Stimulated activated CD4-positive, alpha-beta T cell treated with anti-CD3 and anti-CD28 coated beads, Interleukin-2, amount 100 ng/mL, for 48 hours (primary cell): ENCODE measurements at places on chromosomes 12 and 14.
A peak's percentile ranks its signal among the peaks of the same experiment; 100 is the strongest.

DNA sequence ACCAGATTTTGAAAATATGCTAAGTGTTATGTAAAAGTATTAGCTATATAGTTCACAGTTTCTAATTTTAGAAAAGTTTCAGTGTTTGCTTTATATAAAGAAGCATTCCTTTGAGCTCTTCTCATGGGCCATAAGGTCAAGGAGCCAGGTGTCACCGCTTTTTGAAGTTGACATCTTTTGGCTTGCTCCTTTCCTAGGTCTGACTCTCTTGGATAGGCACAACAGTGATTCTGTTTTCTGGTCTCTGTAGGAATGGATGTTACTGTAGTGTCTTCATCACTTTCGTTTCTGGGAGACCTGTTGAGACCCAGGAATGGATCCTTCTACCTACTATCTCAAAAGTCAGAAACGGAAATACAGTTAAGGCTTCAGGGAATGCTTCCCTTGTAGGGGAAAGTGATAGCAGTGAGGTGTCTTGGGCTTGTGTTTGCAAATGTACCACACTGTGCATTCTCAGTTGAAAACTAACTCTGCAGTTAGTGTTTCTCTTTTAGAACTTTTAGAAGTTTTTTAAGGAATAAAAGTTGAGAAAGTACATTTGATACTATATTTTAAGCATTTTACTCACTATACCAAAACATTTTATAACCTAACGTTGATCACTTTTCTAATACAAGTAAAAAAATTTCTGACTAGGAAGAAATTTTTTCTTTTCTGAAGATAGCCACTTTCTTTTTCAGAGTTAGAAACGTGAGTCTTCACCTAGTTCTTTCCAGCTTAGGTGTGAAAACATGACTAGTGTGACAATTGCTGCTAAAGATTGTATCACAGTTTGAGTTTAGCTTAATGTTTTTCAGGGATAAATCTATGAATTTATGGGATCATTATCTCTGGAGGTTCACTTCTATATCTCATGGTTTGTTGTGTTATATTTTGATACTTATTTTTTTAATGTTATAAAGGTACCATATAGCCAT is 20.8 kb downstream of the VRK1 start:
- no peak for DNase-seq

DNA sequence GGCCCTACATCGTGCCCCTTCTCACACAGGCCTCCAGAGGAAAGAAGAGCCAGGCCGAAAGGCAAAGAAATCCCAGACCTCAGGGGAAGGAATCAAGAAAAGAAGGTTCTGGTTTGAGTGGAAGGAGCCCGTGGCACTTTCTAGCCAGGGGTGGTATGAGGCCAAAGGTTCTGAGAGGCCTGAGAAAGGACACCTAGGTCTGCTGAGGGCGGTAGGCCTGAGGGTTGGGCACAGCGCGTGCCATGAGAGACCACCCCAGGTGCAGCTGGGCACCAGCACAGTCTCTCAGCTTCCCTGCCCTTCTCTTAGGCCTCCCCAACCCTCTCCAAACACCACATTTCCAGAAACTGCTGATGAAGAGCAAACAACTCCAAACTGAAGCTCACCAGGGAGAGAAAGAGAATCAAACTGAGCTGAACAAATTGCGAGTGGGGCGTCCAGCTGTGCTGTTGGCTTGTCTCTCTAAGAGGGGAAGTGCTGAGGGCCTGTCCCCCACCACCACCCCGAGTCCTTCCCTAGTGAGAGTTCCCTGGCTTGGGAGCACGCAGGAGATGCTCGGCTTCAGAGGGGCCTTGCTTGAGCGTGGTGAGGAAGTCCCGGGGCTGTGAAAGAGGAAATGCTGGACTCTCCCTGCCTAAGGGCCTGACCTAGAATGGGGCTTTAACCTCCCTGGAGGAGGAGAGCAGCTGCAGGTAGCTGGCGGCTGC is 184.8 kb downstream of the ZFP36L1 start:
- no peak for DNase-seq

DNA sequence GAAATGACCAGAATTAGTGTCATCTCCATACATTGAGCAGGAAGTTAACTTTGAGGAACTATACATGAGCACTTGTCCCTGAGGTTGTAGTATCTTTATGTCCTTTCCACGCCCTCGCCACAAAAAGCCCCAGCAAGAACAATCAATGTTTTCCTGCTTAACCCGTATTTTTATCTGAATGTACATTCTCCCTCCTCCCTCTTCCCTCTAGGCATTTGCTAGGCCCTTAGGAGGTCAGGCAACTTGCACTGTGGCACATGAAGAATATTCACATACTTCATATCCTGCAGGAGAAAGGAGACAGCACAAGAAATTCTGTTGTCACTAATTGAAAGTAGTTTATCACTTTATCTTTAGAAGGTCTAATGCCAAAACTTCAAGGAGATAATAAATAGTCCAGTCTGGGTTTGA is 18.1 kb upstream of the DUSP6 start:
- no peak for DNase-seq

- peak; percentile 10 for DNase-seq
These were observed 449.9 kb downstream of the DPF3 start for GRCh38 chr14:72443991-72444441.

DNA sequence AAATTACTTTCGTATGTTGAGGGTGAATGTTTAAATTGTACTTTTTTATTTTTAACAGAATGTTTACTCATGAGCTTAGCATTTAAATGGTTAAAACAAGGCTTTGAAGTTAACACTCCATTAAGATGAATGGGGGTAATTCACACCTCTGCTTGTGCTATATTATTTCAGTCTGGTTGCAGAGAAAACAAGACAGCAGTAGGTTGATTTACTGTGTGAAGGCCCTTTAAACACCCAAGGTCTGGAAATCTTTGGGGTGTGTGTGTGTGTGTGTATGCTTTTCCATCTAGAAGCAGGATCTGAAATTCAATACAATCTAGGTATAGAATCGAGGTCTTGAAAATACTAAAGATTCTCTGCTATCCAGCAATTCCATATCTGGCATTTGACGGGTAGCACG is 83.8 kb downstream of the SLC38A6 start:
- DNase-seq = no peak

DNA sequence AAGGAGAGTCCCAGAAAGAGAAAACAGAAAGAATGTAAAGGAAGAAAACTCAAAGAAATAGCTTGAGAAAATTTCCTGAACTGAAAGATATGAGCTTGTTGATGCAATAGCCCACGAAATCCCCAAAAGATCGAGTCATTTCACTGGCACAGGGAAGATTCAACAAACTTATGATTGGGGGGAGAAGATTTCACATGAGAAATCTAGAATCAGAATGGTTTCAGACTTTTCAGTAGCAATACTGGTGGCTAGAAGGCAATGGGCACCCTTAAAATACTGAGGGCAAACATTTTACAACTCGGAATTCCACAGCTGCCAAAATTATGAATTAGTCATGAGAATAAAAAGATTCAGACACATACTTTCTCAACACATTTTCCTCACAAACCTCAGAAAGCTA is 8.9 kb upstream of the KRT7 start:
- DNase-seq = no peak

DNA sequence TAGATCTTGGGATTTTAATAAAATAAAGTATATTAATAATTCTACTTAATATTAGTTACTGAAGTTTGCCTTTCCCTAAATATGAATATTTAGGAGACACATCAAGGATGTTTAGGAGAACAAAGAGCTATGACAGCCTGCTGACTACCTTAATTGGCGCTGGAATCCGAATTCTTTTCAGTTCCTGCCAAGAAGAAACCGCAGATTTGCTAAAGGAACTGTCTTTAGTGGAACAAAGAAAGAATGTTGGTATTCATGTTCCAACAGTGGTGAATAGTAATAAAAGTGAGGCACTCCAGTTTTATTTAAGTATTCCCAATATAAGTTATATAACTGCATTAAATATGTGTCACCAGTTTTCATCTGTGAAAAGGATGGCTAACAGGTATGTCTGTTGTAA is 54.5 kb downstream of the MIS18BP1 start:
- DNase-seq = no peak

GRCh38 chr12:46531059-46531785 is 158.6 kb upstream of the SLC38A2 start:
- DNase-seq = no peak

GRCh38 chr12:5260591-5261086 is 171.3 kb upstream of the NTF3 start:
- no peak for DNase-seq

- DNase-seq = no peak
These were observed 4.5 kb downstream of the E2F7 start for GRCh38 chr12:77060883-77061240.

DNA sequence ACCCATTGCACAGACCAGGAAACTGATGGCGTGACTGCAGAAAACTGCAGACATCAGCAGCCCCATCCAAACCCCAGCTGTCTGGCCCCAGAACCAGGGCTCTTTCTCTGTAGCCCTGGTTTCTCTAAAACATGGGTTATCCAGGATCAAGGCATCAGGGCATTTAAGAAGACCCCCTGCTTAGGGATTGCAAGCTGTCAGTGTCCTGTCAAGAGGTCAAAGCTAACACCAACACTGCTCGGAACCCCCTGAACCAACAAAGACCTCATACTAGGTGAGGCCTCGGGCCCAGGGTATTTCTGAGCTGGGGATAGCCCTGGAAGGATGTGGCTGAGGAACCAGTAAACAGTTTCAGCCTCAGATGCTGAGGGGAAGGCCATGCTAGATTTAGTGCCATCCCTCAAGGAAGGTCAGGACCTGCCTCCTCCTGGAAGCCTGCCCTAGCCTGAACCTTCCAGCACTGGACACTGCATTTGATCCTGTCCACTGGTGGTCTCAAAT is 39.2 kb downstream of the BCL11B start:
- no peak for DNase-seq

GRCh38 chr12:79678306-79678705 is 12.5 kb downstream of the PAWR start:
- no peak for DNase-seq

DNA sequence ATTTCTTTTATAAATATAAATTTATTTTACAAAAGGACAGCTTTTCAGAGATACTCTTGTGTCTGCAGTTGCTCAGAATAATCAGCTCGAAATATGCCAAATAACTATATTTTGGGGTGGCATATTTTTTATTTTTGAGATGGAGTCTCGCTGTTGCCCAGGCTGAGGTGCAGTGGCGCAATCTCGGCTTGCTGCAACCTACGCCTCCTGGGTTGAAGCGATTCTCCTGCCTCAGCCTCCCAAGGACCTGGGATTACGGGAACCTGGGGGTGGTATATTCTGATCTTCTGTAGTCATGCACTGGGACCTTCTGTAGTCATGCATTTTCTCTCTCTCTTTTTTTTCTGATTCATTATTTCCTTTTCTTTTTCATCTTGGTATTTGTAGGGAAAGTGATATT is 135.0 kb upstream of the AMIGO2 start:
- no peak for DNase-seq

GRCh38 chr14:36751106-36751505 is 89.4 kb downstream of the PAX9 start:
- no peak for DNase-seq

GRCh38 chr14:54300881-54301280 is 95.9 kb upstream of the CDKN3 start:
- DNase-seq = no peak

- no peak for DNase-seq
These were observed 29.3 kb upstream of the EMP1 start for GRCh38 chr12:13167226-13167625.

DNA sequence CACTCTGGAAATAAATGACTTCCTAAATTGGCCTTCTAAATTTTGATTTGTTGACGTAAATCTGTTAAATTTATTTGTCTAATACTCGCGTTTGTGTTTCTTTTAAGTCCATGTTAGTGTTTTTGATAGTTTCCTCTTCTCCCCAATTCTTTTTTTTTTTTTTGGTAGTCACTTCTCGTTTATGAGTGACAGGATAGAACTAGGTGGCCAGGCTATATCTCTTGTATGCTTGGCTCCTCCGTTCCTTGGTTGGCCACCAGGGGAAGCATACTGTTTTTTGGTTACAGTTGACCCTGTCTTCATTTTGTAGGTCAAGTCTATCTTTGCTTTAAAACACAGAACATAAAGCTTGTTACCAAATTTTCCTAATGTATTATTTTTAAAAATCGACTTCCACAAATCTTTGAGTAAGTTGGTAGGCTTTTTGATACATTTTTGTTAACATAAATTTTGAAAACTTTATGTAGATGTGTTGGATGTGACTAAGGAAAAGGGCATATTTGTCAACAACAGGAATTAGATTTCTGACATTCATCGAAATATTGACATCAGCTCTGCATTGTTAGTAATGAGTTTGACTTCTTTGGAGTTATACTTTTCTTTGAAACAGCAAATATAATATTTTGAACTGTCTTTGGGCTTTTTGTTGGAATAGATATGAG is 2.2 kb downstream of the RCOR1 start:
- peak; percentile 57 for DNase-seq

DNA sequence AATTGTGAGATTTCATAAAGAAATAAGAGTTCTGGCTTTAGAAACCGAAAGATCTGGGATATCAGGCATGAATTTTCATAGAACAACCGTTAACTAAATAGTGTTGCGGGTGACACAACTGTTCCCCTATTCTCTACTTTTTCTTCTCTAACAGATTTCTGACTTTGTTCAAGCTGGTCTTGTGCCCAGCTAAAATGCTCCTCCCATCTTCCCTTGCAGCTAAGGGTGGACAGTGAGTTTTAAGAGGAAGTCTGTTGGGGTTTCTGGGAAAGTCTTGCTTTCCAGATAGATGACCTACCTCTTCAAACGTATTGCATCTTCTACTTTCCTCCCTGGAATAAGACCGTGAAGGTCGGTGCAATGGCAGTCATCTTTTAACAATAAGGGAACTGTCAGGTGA is 18.7 kb downstream of the CCDC63 start:
- no peak for DNase-seq

DNA sequence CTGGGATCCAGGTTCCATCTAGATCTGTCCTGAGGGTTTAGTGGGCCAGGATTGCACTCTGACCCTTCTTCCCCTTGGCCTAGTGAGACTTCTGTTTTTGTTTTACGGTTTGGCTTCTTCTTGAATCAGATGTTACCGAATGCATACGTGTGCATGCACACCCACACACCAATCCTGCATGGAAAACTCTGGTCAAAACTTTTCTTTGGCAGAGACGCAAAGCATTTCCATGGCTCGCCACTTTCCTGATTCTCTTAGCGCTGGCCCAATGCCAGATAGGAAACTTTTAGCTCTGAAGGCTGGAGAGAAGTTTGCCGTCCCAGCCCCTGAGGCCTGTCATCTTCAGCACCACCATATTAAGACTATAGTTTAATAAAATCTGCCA is 67.4 kb upstream of the ACTN1 start:
- DNase-seq = no peak

DNA sequence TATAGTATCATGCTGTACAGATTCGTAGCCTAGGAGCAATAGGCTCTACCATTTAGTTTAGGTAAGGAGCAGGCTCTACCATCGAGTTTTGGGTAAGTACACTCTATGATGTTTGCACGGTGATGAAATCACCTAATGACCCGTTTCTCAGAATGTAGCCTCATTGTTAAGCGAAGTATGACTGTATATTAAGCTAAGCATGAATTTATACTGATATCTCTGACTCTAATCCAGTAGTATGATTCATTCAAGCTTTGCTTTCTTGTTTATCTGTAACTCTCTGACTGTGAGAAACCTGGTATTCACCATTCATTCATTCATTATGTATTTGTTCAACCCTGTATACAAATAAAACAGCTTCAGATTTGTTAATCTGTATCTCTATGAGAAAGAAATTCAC is 283.9 kb upstream of the PRICKLE1 start:
- DNase-seq = no peak

GRCh38 chr12:88338486-88338885 is 196.4 kb downstream of the TMTC3 start:
- DNase-seq = no peak

GRCh38 chr12:98743362-98743953 is 98.4 kb downstream of the APAF1 start:
- peak; percentile 47 for DNase-seq

- no peak for DNase-seq
These were observed 54.7 kb downstream of the SUSD6 start for GRCh38 chr14:69666112-69666511.
